ENCODE measurements at places on chromosomes 1 and 21.

DNA sequence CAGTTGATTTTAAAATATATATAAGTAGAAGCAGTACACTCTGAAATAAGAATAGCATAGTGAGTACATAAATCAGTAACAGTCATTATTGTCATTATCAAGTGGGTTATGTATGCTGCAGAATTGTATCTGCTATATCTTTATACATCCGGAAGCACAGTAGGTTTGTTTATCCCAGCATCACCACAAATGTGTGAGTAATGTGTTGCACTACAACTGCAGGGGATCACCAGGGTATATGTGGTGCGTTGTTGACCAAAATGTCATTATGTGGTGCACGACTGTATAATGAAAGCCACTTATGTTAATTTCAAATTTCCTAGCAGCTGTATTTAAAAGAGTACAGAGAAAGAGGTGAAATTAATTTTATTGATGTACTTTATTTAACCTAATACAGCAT lies 87.7 kb upstream of the GADD45A start:
- no peak for DNase-seq

DNA sequence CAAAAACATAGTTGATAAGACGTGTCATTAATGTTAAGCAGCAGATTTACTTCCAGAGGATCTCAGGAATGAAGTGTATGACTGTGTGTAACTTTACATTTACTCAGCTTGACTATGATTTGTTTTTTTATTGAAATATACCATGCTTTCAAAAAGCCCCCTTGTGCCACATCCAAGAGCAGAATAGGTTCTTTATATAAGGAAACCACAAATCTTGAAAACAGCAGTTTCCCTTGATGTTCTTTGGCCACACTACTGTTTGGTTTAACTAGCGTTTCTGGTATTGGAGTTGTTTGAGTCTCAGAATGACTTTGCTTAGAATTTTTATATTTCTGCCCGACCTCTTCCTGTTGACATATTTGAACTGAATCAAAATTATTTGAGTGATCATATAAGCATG lies 25.0 kb downstream of the LRRC8C start:
- DNase-seq = no peak

- DNase-seq = no peak
Measured at GRCh38 chr1:247408100-247408499, 7.9 kb upstream of the NLRP3 start.

DNA sequence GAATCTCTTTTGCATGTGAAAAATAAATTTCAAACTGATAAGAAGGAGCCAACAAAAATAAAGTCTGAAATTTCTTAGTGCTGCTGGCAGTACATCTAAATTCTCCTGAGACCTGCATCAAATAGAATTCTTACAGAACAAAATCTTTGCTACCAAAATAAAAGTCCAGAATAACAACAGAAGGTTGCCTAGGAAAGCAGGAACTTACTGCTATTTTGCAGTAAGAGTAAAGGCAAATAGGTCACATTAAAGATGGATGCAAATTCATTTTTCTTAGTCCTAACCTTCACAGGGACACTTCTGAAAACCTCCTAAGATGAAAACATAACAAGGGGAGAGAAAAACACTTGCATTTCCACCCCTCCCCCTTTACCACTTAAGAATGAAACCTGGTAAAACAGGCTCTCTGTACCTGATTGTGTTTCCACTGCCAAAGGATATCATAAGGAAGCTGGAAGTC lies 59.0 kb downstream of the RUSC1 start:
- DNase-seq = no peak

DNA sequence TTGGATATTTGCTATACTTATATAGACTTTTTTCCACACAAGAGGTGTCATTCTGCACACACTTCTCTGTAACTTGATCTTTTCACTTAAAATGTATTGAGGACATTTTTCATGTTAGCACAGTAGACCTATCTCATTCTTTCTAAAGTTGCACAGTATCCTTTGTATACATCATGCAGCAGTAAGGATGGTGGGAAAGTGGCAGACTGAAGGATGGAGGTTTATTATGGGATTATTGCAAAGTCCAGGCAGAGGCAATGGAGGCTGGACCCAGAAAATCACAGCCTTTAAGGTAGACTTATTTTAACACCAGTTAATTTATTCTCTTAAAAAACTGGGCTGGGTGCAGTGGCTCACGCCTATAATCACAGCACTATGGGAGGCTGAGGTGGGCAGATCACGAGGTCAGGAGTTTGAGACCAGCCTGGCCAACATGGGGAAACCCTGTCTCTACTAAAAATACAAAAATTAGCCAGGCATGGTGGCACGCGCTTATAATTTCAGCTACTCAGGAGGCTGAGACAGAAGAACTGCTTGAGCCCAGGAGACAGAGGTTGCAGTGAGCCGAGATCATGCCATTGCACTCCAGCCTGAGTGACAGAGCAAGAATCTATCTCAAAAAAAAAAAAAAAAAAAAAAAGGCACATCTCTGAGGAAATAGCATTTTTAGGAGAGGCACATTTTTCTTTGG lies 25.8 kb downstream of the SLAMF1 start:
- DNase-seq = no peak

GRCh38 chr1:232476538-232476950 lies 153.4 kb downstream of the SIPA1L2 start:
- DNase-seq = no peak

DNA sequence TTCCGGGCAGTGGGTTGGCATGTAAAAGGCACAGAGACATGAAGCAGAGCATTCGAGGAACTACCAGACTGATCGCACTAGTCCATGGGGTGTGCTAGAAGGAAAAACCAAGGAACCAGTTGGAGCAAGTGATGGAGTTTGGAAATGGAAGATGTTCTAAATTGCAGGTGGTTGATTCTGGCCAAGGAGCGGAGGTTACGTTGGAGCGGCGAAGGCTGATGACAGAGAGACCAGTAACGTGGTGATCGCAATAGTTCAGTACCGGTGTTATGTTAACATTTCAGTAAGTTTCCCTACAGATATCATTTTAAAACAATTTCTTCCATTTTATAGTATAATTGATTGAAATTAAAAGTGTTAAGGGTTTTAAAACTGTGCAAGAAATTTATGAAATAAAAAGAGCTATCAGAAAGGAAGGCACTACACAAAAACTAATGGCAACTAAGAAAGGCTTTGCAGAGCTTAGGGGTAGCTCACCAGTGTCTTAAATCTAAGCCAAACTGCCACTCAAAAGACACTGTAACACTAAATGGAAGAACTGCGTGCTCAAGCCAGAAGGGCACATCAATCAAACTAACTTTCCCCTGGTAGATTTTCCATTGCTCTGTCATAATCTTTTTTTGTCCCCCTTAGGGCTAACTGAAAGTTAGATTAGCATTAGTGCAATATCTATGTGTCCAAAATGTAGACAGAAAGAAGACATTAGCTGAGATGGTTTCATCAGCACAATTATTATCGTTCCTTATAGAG lies 11.3 kb upstream of the HEATR1 start:
- no peak for DNase-seq

DNA sequence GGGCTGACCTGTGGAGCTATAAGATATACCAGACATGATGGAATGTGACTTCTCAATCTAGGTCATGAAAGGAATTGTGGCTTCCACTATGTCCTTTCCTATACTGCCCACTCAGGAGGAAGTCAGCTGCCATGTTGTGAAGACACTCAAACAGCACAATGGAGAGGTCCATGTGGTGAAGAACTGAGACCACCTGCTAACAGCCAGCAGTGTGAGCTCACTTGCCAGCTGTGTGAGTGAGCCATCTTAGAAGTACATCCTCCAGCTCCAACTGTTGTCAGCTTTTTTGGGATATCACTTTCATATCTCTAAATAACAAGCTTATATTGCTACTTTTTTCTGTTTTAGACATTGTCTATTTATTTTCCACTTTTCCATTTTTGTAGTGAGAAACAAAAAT lies 29.7 kb downstream of the OLFML3 start:
- DNase-seq = no peak

DNA sequence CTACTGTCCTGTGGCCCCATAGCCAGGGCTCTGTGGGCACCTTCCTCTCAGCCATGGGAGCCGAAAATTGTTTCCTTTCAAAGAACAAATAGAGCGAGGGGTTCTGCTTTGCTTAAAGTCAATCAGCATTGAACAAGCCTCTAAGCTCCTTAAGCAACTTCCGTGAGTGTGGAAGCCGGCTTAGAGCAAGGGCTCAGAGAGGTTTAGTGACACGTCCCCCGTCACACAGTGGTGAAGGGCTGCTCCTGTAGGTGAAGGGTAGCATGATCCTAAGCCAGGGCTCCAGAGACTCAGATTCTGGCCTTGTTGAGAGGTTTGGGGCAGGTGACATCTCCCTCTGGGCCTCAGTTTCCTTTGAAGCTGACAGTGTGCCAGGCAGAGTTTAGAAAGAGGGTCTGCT lies 94.0 kb upstream of the WNT4 start:
- DNase-seq = no peak

DNA sequence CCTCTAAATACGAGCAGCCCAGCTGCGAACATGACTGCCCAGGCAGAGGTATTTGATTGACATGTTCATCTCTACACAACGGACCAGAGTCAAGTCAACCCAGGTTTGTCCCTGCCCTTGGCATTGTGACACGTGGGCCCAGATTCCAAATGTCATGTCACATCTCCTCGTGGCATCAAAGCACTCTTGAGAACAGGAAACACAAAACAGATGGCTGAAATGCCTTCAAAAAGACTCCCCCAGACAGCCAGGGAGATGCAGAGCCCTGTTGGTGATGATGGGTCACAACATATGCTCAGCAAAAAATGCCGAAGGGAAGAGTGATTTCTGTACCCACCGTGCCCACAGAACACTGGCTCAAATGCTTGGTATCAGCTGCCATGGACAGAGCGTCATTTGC lies 337.8 kb upstream of the DAB1 start:
- DNase-seq = no peak

- no peak for DNase-seq
Measured at GRCh38 chr1:168599641-168600040, 23.2 kb downstream of the XCL1 start.

GRCh38 chr1:33741749-33742148 lies 122.1 kb upstream of the HMGB4 start:
- DNase-seq = no peak

GRCh38 chr1:37031871-37032270 lies 2.4 kb downstream of the GRIK3 start:
- no peak for DNase-seq

- DNase-seq = no peak
Measured at GRCh38 chr1:7948960-7949359, 8.3 kb upstream of the TNFRSF9 start.

GRCh38 chr21:34935452-34935851 lies 113.7 kb downstream of the RUNX1 start:
- no peak for DNase-seq

GRCh38 chr1:48931506-48932192 lies 155.0 kb upstream of the BEND5 start:
- no peak for DNase-seq

DNA sequence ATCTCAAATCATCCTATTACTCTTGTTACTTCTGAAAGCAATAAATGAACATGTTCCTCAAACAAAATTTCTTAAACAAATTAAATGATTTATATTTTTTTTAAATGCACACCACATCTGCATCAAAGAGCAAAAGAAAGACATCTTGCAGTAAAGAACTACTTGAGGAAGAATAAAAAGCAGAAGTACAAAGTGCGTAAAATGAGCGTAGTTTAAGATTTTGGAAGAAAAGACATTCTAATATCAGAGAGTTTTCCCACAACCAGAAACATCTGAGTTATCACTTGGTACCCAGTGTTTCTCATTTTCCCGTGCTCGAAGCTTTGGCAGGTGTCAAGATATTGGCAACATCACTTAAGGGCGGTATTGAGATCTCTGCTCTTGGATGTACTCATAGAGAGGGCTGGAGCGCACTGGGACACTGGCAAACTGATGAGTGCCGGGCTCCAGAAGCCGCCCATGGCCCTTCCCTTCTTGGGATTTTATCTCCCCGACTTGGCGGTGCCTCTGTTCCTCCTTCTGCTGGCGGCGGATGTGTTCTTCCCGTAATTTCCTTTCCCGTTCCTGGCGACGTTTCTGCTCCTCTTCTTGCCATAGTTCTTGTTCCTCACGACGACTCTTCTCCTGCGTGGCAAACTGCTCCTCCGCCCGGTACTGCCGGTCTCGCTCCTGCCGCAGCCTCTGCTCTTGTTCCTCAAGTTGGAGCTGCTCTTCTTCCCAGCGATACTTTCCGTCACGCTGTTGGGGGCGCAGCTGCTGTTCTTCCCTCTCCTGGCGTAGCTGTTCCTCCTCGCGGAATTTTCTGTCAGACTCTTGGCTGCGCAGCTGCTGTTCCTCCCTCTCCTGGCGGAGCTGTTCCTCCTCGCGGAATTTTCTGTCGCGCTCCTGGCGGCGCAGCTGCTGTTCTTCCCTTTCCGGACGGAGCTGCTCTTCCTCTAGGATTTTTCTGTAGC lies 7.9 kb downstream of the TCHH start:
- no peak for DNase-seq

DNA sequence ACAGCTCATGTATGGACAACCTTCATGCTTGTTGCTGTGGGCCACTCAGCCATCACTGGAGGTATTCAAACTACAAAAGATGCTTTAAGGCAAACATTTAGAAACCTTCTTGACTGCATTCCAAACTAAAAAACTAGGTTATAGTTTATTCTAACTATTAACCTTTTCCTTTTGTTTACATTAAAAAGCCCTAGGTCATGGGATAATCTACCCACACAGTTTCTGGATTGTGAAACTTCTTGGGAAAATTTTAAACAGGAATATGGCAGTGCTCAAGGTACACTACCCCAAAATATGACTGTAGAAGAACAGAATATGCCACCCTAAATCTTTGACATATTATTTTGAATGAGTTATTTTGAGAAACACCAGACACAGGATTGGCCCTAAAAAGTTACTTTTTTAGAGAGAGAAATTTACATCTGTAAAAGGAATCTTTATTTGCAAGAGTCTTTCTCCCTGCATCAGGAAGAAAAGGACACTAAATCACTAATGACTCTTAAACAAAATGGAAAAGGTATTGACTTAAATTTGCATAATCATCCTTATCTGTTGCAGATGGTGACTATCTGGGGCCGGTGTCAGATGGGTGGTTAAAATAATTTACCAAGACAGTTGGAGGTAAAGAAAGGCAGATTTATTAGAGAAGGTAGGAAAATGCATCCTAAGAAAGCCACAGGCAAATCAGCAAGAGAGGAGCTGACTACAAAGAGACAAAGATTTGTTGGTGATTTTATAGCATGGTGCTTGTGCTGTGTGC lies 25.1 kb upstream of the NUF2 start:
- DNase-seq = no peak

- DNase-seq = no peak
Measured at GRCh38 chr1:185318431-185319138, 1.5 kb upstream of the IVNS1ABP start.

GRCh38 chr1:29975036-29975694 lies 738.8 kb downstream of the PTPRU start:
- DNase-seq = no peak

DNA sequence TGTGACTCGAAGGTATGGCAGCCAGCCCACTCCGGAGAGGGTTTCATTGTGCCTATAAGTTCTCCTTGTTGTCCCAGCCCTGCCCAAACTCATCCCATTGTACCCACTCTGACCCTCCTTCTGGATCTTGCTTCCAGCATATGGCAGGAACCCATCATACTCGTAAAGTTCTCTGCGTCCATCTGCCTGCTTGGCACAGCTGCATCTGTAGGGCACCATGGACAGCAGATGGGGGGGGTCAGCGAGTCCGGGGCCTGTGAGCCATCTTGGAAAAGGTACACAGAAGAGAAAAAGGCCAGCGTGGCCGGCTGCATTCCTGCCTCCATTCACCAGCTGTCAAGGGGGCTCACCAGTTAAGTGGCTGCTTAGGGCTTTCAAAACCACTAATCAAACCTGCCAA lies 94.9 kb upstream of the IGSF21 start:
- DNase-seq = no peak

GRCh38 chr1:65319141-65319540 lies 9.8 kb downstream of the DNAJC6 start:
- DNase-seq = no peak

Measured in stimulated activated CD8-positive, alpha-beta memory T cell treated with anti-CD3 and anti-CD28 coated beads, Interleukin-4, amount 100 ng/mL, for 1 hour (primary cell).